ENCODE measurements at places on chromosomes 2 and 18.

GRCh38 chr2:158482594-158482993, 25.8 kb downstream of the PKP4 start:
- no peak for DNase-seq

- DNase-seq: no peak
Observed at GRCh38 chr2:120552800-120553481, 182.7 kb upstream of the GLI2 start.

- no peak for DNase-seq
Observed at GRCh38 chr2:126942427-126943203, 43.9 kb downstream of the TEX51 start.

GRCh38 chr2:227510620-227510958, 38.6 kb downstream of the AGFG1 start:
- DNase-seq: no peak

- DNase-seq: no peak
Observed at GRCh38 chr2:232310696-232311095, 67.9 kb upstream of the ALPP start.

- DNase-seq: no peak
Observed at GRCh38 chr2:74021407-74021755, 36.7 kb downstream of the TET3 start.

DNA sequence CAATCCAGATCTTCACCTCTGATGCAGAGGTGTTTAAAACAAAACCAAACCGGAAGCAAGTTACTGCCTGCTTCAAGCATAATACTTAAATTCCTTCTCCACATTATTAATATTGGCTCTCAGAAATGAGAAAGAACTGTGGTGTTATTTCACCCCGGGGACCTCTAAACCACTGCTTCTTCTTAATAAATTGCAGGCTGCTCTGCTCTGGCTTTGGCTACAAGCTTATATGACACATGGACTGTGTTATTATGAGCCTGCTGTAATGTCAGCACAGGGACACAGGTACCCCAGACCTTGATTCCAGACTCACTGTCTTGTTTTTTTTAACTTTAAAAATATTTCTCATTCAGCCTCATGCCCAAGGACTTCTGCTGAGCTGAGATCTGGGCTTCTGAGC, 45.1 kb downstream of the ST6GAL2 start:
- no peak for DNase-seq

- no peak for DNase-seq
Observed at GRCh38 chr2:21452678-21453077, 328.9 kb downstream of the TDRD15 start.

DNA sequence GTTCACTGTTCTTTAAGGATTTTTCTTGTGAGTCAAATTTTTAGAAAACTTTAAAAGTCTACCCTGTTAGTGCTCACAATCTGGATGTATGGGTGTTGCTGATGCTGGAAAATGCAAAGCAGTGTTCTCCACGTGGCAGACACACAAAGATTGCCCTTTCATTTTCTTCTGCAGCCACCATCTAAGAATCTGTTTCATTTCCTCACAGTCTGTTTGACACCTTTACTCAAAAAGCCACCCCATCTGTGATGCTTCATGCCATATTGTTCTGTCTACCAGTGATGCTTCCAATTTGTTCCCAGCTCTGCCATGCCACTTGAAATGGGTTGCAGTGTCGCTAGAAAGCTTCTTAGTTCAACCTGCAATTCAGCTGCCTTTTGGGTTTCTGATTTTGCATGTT, 464.2 kb upstream of the UBE2E3 start:
- no peak for DNase-seq

DNA sequence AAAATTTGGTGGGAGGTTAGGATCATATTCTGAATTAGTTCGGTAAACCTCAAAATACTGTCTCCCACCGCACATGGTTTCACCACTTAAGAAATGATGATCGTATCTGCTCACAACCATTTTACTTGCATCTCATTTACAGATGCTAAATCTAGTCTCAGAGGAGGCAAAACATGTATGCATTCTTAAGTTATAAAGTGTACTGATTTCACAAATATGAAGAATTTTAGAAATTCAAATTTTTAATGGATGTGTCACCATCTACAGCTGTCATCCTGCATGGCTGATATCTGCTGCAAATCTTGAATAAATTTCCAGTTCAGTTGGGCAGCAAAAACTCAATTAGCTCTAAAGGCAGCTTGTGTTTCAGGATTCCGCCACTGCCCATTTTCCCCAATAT, 243.3 kb upstream of the KCNJ3 start:
- DNase-seq: no peak
